CD8-positive, alpha-beta T cell (primary cell): ENCODE measurements at places on chromosomes 13 and 19. TPM values are rescaled to one million over a fixed set of nuclear protein-coding genes. Genes with fewer than 3 reads are reported as not detected.

GRCh38 chr13:53788286-53788685 lies 759.7 kb downstream of the OLFM4 start:
- no peak for DNase-seq

DNA sequence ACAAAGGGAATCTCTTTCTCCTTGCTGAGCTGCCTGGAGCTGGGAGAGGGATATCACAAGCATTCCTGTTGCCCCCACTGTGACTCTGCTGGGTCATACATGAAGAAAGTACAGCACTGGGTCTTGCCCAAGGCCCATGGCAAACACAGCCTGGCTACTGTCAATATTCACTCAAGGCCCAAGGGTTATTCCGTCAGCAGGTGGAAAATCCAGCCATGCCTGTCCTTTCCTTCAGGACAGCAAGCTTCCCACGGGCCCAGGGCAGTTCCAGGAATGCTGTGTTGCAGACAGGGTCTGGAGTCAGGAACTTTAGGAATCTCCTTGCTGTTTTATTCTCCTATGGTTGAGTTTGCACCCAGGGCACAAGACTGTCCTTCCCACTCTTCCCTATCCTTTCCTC lies 106.8 kb downstream of the TNFSF13B start:
- no peak for DNase-seq

- DNase-seq = no peak
These were observed 102.8 kb upstream of the SLC10A2 start for GRCh38 chr13:103168901-103169508.

The PGLYRP2 gene
- total RNA-seq = not detected

The TTYH1 gene
- not detected for total RNA-seq

DNA sequence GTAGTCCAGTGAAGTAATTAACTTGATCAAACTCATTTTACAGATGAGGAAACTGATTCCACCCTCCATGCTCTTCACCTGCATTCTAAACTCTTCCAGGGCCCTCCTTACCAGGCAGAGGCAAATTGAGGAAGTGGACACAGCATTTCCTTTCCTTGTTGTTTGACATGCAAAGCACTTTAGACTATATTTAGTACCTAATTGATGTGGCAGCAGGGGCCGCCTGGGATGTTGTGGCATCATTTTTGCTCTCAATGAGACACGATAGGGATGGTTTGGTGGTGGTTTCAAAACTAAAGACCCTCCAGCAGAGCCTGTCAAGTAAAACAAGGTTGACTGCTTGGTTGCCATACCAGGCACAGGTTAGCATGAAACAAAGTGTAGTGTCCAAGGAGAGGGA lies 7.9 kb downstream of the SIPA1L3 start:
- DNase-seq = no peak

The GIPC3 gene
- total RNA-seq = 0.19 TPM

- no peak for DNase-seq
These were observed 611.4 kb downstream of the PCDH9 start for GRCh38 chr13:66618702-66619101.
